ENCODE measurements at places on chromosomes 5 and 9.

- DNase-seq: no peak
- H3K4me3 ChIP-seq: no peak overlapping the region
- peaks cover 8% of the 10 kb centered on the region for H3K27me3 ChIP-seq
- no peak overlapping the region for H3K27ac ChIP-seq
Observed at GRCh38 chr9:121771418-121771817, 120.0 kb downstream of the DAB2IP start.

GRCh38 chr9:91953718-91954117, 3.7 kb upstream of the ROR2 start:
- no peaks in the 10 kb centered on the region for H3K36me3 ChIP-seq
- no peak overlapping the region for H3K4me3 ChIP-seq
- no peak overlapping the region for H3K27ac ChIP-seq
- peaks cover 50% of the 10 kb centered on the region for H3K27me3 ChIP-seq
- peaks cover 8% of the 10 kb centered on the region for H3K4me1 ChIP-seq

DNA sequence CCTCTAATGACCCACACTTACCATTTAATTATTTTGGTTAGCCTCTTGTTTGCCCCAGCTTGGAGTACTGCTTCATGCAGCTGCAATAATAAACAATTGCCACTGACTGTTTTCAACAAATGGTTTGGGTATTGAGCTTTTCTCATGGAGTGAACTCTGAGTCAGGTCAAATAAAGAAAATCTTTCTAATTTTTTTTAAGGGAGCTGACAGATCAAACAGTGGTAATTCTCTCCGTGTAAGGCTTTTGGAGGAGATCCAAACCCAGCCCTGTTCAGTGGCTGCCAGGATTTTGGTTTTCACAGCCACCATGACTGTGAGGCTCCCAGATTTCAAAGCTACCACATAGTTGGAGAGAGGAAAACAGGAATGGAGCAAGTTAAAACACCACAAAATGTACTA, 110.7 kb upstream of the EFNA5 start:
- no peak overlapping the region for H3K27ac ChIP-seq
- peaks cover 20% of the 10 kb centered on the region for H3K27me3 ChIP-seq
- DNase-seq: no peak
- H3K4me3 ChIP-seq: no peak overlapping the region

GRCh38 chr9:18185196-18185595, 288.8 kb upstream of the ADAMTSL1 start:
- no peaks in the 10 kb centered on the region for H3K27me3 ChIP-seq
- H3K4me1 ChIP-seq: no peaks in the 10 kb centered on the region
- DNase-seq: no peak
- no peak overlapping the region for H3K27ac ChIP-seq
- H3K4me3 ChIP-seq: no peak overlapping the region
- no peaks in the 10 kb centered on the region for H3K36me3 ChIP-seq

DNA sequence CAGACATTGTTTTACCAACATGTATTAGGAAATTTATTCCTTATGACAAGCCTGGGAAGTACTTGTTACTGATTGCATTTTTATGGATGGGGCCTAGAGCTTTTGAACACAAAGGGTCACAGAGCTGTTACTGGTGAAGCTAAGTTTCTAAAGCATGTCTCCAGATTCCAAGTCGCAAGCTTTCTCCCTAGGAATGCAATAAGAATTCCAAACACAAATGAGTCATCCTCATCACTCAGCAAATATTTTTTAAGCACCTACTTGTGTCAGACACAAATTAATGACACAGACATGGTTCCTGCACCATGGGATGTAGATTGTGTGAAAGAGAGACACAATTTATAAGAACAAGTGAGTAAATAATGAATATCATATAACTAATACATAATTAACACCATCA, 11.0 kb upstream of the SH3RF2 start:
- H3K4me3 ChIP-seq: no peak overlapping the region
- H3K4me1 ChIP-seq: no peaks in the 10 kb centered on the region
- H3K27ac ChIP-seq: no peak overlapping the region
- H3K36me3 ChIP-seq: no peaks in the 10 kb centered on the region

GRCh38 chr9:7266911-7267595, 509.3 kb downstream of the KDM4C start:
- H3K27me3 ChIP-seq: peaks cover 56% of the 10 kb centered on the region
- H3K4me1 ChIP-seq: no peaks in the 10 kb centered on the region
- H3K27ac ChIP-seq: no peak overlapping the region
- H3K4me3 ChIP-seq: no peak overlapping the region
- peaks cover 2% of the 10 kb centered on the region for H3K36me3 ChIP-seq
- DNase-seq: no peak

GRCh38 chr5:173928871-173929574, 40.9 kb downstream of the CPEB4 start:
- H3K4me1 ChIP-seq: peaks cover 11% of the 10 kb centered on the region
- H3K27me3 ChIP-seq: no peaks in the 10 kb centered on the region

- no peak overlapping the region for H3K27ac ChIP-seq
- no peak for DNase-seq
- no peaks in the 10 kb centered on the region for H3K27me3 ChIP-seq
- peaks cover 6% of the 10 kb centered on the region for H3K4me1 ChIP-seq
Observed at GRCh38 chr5:109997161-109997560, 307.4 kb downstream of the MAN2A1 start.

- H3K27ac ChIP-seq: no peak overlapping the region
- no peaks in the 10 kb centered on the region for H3K36me3 ChIP-seq
- H3K27me3 ChIP-seq: peaks cover 26% of the 10 kb centered on the region
- H3K4me1 ChIP-seq: no peaks in the 10 kb centered on the region
- no peak overlapping the region for H3K4me3 ChIP-seq
- no peak for DNase-seq
Observed at GRCh38 chr9:87138128-87139040, 191.1 kb upstream of the GAS1 start.

- peaks cover 47% of the 10 kb centered on the region for H3K27me3 ChIP-seq
- H3K4me1 ChIP-seq: no peaks in the 10 kb centered on the region
- no peak overlapping the region for H3K27ac ChIP-seq
- no peak overlapping the region for H3K4me3 ChIP-seq
- H3K36me3 ChIP-seq: no peaks in the 10 kb centered on the region
Observed at GRCh38 chr9:76818271-76818670, 54.0 kb downstream of the PCA3 start.

DNA sequence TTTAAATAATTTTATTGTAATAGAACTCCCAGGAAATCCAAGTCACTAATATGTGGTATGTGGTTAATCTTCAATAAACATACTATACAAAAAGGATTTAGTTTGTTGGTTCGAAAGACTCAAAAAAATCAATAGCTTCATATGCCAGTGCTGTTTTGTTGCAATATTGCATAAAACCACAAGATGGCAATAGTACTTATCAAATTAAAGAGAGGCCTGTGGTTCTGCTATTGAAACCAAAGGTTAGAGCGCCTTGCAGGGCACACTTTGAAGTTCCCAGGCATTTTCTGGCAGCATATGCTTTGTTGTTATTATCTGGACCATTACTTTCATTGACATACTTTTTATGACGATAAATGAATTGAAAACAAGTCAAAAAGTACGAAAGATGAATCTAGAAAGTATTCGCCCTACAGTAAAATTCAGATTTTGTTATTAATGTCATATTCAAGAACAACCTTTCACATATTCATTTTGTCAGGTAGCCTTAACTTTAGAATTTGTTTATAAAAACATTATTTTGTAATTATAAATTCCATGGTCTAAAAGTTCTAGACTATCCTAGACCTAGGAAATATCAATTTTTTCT, 316.3 kb downstream of the MCTP1 start:
- H3K27ac ChIP-seq: no peak overlapping the region
- no peaks in the 10 kb centered on the region for H3K4me1 ChIP-seq
- H3K36me3 ChIP-seq: no peaks in the 10 kb centered on the region
- no peak for DNase-seq

- no peaks in the 10 kb centered on the region for H3K27me3 ChIP-seq
- H3K4me3 ChIP-seq: no peak overlapping the region
- no peak for DNase-seq
Observed at GRCh38 chr5:122415030-122415800, 103.2 kb downstream of the SNCAIP start.

DNA sequence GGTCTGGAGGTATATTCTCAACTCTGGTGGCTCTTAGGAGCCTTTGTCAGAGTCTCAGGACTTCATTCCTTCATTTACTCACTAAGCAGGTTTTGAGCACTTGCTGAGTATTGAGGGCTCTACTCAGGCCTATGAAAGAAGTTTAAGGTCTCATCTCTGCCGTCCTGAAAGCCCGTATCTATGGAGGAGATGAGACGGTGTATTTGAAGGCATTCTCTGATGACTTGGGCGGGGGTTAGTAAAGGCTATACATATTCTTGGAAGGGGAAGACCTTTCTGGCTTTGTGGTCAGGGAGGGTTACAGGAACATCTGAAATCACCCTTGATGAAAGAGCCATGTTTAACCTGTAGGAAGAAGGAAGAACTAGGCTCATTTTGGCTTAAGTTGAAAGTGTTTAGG, 21.9 kb downstream of the RASGRF2 start:
- H3K27ac ChIP-seq: no peak overlapping the region
- H3K36me3 ChIP-seq: no peaks in the 10 kb centered on the region
- no peaks in the 10 kb centered on the region for H3K27me3 ChIP-seq
- DNase-seq: no peak
- no peak overlapping the region for H3K4me3 ChIP-seq
- H3K4me1 ChIP-seq: peaks cover 25% of the 10 kb centered on the region

DNA sequence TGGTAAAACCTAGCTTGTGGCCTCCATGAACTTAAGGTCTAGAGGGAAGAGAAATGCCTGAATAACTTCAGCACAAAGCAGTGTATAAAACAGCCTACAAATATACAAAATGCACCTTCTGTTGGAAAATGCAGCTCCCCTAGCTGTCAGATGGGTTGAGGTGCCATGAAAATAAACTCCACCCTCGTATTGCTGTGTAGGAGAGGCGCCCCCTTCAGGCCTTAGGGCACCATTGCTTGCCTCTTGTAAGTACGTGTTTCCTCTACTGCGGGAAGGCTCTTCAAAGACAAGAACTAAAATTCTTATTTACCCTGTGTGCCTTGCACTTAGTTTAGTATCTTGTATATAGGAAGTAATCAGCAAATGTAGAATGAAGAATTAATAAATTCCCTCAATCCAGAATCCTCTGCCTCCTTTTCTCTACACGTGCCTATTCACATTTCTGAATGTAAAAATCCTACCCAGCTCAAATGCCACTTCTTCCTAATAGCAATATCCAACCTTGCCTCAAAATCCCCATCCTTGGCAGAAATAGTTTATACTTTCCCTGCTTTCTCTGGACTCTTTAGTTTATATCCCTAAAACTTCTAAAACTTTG, 393.7 kb upstream of the PDE4D start:
- no peaks in the 10 kb centered on the region for H3K27me3 ChIP-seq
- DNase-seq: no peak
- no peak overlapping the region for H3K27ac ChIP-seq

DNA sequence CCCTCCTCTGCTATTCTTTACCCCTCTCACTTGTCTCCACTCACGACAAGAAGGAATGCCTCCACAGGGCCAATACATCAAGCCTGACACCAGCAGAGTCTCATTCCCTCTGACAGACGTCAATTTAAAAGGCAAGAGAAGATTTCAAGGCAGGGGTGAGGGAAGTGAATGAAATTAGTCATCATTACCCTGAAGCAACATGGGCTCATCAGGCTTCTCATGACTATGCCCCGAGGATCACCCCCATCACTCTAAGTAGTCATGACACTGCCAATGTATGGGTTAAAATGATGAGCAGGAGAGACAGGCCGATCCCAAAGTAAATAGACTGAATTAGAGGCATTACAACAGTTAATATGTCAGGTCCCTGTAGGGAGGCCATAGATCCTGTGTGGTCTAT, 504.4 kb downstream of the TLE4 start:
- H3K27ac ChIP-seq: no peak overlapping the region
- no peaks in the 10 kb centered on the region for H3K4me1 ChIP-seq
- H3K36me3 ChIP-seq: no peaks in the 10 kb centered on the region
- no peak overlapping the region for H3K4me3 ChIP-seq
- no peaks in the 10 kb centered on the region for H3K27me3 ChIP-seq

DNA sequence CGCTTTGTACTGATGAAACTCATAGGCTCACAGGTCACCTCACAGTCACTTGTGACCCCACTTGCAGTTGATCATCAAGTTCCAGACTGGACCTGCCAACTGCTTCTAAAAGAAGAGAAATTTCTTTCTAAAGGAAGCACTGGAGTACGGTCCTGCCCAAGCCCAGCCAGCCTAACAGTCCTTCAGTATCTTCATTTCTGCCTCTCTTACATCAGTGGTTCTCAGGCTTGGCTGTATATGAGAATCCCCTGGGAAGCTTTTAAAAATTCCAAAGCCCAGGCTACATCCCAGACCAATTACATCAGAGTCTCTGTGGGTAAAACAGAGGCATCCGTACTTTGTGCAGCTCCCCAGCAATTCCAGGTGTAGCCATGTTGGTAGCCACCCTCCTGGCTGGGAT, 282.1 kb downstream of the NFIB start:
- no peak overlapping the region for H3K4me3 ChIP-seq
- no peaks in the 10 kb centered on the region for H3K36me3 ChIP-seq
- no peaks in the 10 kb centered on the region for H3K4me1 ChIP-seq
- no peaks in the 10 kb centered on the region for H3K27me3 ChIP-seq

- no peaks in the 10 kb centered on the region for H3K27me3 ChIP-seq
- peaks cover 60% of the 10 kb centered on the region for H3K4me1 ChIP-seq
- no peak overlapping the region for H3K4me3 ChIP-seq
- H3K27ac ChIP-seq: peak overlapping the region; percentile 96
- no peak for DNase-seq
Observed at GRCh38 chr9:120901755-120902568, 24.6 kb downstream of the TRAF1 start.

DNA sequence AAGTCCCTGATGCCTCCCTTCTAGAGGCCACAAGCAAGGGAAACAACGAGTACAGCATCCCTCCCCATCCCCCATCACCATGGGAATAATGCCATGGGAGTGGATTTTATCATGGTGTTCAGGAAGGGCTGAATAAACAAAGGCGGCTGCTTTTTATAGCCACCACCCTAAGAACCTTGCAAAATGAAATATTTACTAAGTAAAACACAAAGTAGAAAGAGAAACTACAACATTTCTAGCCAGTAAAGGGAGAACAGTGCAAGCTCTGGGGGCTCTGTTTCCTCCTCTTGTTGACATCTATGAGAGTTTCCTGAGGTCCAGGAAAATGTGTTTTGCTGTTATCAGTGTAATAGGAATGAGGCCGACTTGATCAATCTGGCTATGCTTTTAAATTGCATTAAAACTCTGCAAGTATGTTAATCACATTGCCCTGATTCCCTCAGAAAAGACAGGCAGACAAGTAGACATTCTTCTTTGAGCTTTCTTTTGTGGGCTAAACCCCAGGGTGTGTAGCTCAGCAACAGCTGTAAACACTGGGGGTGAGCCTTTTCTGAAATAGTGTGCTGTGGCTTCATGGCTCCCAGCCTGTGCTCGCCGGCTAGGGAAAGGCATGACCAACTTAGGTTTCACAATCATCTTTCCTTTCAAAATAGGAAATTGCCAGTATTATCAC, 31.1 kb downstream of the SV2C start:
- no peak overlapping the region for H3K27ac ChIP-seq
- H3K4me1 ChIP-seq: no peaks in the 10 kb centered on the region
- H3K27me3 ChIP-seq: peaks cover 37% of the 10 kb centered on the region
- DNase-seq: no peak

GRCh38 chr9:75612754-75613153, 277.7 kb upstream of the PCSK5 start:
- no peak for DNase-seq
- H3K27ac ChIP-seq: no peak overlapping the region
- H3K4me3 ChIP-seq: no peak overlapping the region
- no peaks in the 10 kb centered on the region for H3K36me3 ChIP-seq
- no peaks in the 10 kb centered on the region for H3K27me3 ChIP-seq
- H3K4me1 ChIP-seq: no peaks in the 10 kb centered on the region

GRCh38 chr5:58088941-58089340, 370.9 kb downstream of the PLK2 start:
- DNase-seq: no peak
- H3K4me3 ChIP-seq: no peak overlapping the region
- H3K27me3 ChIP-seq: no peaks in the 10 kb centered on the region
- H3K27ac ChIP-seq: no peak overlapping the region
- H3K36me3 ChIP-seq: peaks cover 2% of the 10 kb centered on the region

- H3K4me1 ChIP-seq: peaks cover 58% of the 10 kb centered on the region
- H3K36me3 ChIP-seq: peaks cover 34% of the 10 kb centered on the region
- H3K4me3 ChIP-seq: peak overlapping the region; percentile 16
- peak overlapping the region; percentile 61 for H3K27ac ChIP-seq
Observed at GRCh38 chr9:113536483-113537228, 73.1 kb downstream of the RGS3 start.
